ENCODE measurements at places on chromosomes 2 and 18.

DNA sequence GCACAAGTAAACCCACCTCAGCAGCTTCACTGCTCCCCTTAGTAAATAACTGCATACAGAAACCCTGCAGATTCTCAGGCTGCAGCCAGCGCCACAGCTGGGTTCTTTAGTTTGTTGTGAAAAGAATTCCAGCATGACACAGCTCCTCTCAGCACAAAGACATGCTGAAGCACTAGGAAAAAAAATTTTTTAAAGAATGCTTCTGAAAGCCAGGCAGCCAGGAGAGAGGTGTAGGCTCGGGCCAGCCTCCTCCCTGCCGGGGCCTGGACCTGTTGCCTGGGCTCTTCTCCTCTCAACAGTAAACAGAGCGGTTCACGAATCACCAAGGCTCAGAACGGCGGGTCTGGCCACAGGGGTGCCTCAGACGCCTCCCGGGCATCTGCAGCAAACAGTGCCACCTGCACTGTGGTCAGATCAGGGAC lies 95.7 kb upstream of the POU3F3 start:
- DNase-seq, result no peak

- no peak for DNase-seq
Observed at GRCh38 chr2:12709207-12709522, 7.6 kb upstream of the TRIB2 start.

DNA sequence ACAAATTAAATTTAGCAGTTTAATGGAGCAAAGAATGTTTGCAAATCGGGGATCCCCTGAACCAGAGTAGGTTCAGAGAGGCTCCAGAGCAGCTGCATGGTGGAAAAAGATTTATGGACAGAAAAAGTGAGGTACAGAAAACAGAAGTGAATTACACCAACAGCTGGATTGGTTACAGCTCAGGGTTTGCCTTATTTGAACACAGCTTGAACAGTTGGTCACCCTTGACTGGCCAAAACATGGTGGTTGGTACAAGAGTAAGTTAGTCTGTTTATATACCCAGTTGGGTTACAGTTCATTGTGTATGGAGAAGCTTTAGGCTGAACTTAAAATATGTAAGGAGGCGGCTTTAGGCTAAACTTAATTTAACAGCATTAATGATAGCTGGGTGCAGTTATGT lies 5.4 kb upstream of the CDCA7 start:
- DNase-seq, result no peak

DNA sequence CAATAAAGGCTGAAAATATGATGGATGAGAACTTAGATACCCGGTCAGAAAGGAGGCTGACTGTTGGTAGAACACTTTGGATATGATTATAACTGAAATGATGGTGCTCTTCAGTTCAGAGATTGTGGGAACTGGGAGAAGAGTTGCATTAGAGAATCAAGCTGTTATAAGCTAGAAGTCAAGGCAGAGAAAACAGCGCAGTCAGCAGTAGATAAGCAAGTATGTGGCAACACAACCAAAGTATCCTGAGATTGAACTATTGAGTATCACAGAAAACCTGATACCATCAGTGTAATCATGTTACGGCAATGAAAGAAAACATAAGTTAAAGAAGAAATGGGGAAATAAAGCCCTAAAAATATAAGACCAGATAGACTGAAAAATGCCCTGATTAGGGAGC lies 633.9 kb upstream of the LRRTM1 start:
- DNase-seq, result no peak

DNA sequence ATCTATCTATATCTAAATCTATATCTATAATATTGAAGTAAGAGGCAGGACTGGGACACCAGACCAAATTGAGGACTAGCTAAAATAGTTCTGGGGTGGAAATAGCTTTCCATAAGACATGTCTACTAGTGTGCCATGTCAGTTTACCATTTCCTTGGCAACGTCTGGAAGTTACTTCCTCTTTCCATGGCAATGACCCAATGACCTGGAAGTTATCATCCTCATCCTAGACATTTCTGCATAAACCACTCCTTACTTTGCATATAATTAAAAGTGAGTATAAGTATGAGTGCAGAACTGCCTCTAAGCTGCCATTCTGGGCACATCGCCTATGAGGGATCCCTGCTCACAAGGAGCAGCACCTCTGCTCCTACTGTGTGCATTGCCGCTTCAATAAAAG lies 734.0 kb upstream of the GCFC2 start:
- no peak for DNase-seq

GRCh38 chr2:39663187-39663930 lies 2.4 kb upstream of the TMEM178A start:
- peak; percentile 44 for DNase-seq

GRCh38 chr2:36356298-36356989 lies 866 bp downstream of the CRIM1 start:
- no peak for DNase-seq

- DNase-seq, result no peak
Observed at GRCh38 chr2:144890828-144891227, 370.9 kb upstream of the ZEB2 start.

GRCh38 chr2:9809448-9810088 lies 33.7 kb upstream of the TAF1B start:
- no peak for DNase-seq

DNA sequence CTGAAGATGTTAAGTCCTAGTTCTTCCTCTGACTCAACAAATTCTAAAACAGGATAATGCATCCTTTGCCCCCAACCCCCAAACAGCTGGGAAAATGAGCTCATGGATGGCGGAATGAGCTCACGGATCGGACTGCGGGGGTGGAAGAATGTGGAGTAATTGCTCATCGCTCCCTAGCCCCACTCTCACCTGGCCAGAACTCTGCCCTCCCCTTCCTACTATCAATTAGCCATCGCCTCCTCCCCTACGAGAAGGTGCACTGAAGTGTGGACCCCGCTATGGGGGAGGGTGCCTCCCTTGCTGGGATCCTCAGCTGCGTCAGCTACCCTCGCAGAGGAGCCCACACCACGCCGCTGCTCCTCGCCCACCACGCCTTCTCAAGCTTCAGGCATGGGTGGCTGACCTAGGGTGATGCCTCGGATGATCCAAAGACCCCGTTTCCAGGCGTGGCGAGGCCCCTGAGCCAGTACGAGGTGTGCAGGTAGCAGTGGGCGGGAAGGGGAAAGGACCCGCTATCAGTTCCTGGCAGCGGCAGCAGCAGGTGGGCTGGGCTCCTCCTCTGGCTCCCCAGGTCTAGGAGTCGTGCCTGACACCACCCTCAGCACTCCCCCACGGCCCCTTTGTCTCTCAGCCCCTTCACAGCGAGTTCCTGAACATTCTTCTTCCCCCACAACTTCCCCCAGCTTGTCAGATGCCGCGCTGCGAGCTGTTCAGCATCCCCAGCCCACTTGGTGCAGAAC lies 82.1 kb upstream of the POMC start:
- DNase-seq, result no peak

- DNase-seq, result no peak
Observed at GRCh38 chr2:37412231-37412630, 67.8 kb downstream of the QPCT start.

DNA sequence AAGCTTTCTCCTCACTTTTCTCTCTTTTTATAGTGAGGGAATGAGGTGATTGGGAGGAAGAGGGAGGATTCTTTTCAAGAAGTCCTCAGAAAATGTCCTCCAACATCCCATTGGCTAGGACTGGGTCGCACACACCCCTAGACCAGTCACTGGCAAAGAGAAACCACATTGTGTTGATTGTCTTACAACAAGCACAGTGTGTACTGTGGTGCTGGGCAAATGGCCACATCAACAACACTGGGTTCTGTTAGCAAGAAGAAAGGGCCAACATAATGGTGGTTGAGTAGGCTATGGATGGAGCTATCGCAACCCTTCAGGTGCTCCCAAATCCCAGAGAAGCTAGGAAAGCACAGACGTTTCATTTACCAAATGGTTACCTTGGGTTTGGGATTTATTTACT lies 18.7 kb upstream of the PTPN4 start:
- no peak for DNase-seq

DNA sequence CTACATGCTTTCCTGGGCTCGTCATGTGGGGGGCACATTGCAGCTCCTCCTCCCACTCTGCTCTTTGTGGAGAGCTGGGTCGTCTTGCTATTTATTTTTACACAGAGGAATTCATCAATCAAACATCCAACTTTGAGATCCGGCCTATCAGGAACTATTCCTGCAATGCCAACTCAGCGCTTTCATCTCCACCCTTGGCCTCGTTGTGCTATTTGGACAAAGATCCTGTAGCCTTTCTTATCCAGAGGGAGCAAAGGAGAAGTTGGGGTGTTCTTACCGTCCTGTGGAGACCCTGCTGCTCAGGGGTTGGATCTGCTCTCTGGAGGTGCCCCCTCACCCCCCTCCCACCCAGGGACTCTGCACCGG lies 92.1 kb downstream of the ASB1 start:
- no peak for DNase-seq

DNA sequence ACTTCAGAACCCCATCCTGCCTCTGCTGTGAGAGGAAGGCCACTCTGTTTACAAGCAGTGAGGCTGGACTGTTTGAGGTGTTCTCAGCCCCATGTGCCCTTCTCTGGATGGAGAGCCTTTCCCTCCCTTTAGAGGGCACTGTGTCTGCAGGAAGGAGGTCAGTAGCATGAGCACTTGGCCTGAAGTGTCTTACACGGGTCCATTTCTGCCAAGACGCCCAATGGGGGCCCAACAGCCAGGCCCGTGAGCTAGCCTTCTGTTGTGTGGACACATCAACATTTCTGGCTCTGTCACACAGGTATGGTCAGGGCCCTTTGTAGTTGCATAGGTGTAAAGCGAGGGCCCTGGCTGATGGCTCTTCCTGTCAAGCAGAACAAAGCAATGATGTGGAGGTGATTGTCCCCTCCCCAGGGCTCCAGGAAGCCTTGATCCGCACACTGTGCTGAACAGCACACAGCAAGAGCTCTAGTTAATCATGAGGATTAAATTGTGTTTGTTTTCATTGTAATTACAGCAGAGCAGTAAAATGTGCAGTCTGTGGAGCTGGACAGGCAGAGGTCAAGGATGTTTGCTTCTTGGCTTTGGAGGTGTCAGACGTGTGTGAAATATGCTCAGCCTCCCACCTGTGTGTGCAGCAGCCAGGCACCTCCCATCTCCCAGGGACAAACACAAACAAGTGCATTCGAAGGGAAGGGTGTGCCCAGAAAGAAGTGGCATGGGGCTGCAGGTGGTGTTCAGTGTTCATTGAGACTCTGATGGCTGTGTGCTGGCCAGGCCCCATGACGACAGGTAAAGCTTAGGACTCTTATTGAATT lies 132.1 kb downstream of the SH3RF3 start:
- DNase-seq, result no peak

DNA sequence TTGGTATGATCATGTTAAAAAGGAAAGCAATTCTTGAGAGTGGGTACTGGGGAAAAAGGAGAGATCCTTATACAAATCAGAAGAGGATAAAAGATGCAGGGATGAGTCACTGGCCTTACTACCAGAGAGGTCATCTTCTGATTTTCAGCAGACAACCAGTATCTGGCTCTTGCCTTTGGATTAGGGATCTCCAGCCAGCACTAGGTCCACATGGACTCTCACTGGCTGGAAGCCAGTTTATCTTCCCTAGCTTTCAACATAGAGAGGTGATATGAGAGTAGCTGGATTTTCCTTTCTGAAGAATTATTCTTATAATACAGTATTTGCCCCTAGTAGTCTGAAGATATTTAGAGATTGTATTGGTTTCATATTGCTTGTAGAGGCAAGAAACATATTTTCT lies 30.2 kb downstream of the CERKL start:
- DNase-seq, result no peak

DNA sequence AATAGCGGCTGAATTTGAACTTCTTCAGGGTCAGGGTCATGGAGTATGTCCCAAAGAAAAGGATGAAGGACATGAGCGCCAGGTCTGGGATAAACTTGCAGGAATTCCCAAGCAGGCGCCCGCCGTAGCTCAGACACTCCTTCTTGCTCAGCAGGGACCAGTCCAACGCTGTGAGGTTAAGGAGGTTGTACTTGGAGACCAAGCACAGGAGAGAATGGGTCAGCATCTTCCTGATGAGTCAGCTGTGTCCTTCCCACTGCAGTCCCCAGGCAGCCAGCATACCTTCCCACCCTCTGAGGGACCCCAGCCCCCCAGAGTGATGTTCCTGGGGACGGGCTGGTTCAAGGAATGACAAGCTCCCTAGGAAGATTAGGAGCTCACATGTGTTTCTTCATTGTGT lies 40.9 kb downstream of the MTHFD2 start:
- no peak for DNase-seq

DNA sequence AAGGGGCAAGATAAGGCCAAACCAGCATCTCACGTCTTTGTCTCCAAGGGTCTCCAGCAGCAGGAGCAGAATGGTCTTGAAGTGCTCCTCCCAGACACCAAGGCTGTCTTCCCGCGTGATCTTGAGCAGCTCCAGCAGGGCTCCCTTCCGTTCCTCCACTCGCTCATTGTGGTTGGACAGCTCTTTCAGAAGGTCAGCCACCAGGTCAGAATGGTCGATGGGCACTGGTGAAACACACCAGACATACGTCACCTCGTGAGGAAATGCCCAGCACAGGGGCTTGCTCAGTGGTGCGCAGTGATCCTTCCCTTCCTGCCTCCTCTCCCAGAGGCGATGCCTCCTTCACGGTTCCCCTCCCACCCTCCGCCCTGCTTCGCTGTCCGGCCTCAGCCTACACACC lies 80.1 kb upstream of the TFCP2L1 start:
- DNase-seq, result no peak

DNA sequence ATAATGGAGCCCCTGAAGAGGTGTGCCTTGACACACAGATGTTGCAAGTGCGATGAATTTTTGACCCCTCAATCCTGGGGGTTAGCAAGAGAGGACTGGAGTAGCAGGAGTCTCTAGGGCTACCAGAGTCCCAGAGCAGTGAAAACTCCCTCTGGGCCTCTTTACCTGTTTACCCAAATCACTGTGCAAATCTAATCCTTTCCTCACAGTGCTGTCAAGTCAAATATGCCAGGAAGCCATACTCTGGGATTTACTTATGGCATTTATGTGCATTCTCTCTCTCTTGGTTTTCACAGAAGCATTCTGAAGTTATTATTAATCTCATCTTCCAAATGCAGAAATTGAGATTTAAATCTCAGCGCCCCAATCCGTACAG lies 62.0 kb downstream of the MOGAT1 start:
- DNase-seq, result no peak

- DNase-seq, result no peak
Observed at GRCh38 chr18:25399554-25399953, 47.6 kb upstream of the ZNF521 start.

DNA sequence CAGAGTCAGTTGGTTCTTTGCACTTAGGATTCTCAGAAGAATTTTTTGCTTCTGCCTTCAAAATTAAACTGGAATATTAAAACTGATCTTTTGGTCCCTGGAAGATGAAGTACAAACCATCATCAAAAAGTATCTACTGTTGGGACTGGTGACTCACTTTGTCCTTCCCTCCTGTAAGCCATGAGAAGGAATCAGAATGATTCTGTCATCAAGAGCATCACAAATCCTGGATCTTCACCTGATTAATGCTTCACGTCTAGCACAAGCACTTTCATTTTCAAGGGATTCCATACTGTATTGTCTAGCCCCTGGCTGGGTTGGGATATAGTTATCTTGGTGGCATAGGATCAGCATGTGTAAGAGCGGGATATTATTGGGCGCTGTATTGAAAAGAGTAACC lies 69.3 kb upstream of the CYP1B1 start:
- DNase-seq, result no peak

GRCh38 chr18:76497021-76497420 lies 2.0 kb upstream of the ZNF516 start:
- DNase-seq, result peak; percentile 34

Measured in NCI-H1930 (cell line).